Kidney epithelial cell (primary cell): ENCODE measurements at places on chromosomes 5 and 9. TPM values are rescaled to one million over a fixed set of nuclear protein-coding genes. Genes with fewer than 3 reads are reported as not detected.

Gene PAEP
- total RNA-seq, result 0.21 TPM in 1 of 2 replicates, not detected in the other

DNA sequence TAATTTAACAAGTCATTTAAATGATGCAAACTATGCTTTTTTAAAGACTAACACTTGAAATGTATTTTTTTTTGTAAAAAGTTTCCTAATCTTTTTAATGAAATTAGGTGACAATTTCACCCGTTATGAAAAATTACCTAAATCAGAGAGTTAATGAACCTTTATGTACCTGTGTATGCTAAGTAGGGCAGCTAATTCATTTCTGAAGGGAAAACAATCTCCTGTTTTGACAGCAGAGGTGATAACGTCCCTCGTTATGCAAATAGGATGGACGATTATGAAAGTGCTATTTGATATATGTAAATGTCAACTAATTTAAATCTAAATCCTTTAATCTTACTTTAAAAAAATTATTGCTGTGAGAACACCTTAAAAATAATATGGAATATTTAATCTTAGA, 58.8 kb downstream of the MEF2C start:
- no peak for DNase-seq

DNA sequence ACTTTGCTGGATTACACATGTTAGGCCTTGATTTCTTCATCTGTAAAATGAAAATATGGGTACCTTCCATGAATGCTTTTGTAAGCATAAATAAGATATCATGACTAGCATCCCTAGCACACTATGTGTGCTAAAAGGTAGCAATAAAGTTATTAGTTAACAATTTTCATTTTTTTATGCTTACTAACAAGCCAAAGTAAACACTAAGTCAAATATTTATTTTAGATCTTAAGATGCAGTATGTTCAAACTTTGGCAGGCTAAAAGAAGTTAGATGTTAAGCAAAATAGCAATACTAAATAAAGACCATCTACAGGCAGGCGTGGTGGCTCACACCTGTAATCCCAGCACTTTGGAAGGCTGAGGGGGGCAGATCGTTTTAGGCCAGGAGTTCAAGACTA, 169.1 kb downstream of the BNC2 start:
- no peak for DNase-seq

GRCh38 chr5:83473346-83474160, 2.0 kb downstream of the VCAN start:
- DNase-seq, result peak; percentile 95

DNA sequence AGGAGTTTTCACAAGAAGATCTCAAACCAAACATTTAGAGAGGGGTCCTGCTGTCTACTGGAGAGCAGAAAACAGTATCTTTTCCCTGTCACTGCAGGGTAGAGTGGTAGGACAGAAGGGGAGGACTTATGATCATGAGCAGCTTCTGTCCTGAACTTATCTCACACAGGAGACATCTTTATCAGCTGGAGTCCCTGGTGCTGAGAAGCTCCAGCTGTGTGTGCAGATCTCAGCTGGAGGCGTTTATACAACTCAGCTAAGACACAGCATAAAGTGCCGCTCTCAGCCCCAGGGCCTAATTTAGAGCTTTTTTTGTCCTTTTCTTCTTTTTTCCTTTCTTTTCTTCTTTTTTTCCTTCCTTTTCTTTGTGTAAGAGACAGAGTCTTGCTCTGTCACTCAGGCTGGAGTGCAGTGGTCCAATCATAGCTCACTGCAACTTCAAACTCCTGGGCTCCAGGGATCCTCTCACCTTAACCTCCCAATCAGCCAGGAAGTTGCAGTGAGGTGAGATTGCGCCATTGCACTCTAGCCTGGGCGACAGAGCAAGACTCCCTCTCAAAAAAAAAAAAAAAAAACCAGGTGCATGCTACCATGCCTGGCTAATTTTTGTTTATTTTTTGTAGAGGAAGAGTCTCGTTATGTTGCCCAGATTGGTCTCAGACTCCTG, 31.9 kb downstream of the CCDC125 start:
- DNase-seq, result no peak

DNA sequence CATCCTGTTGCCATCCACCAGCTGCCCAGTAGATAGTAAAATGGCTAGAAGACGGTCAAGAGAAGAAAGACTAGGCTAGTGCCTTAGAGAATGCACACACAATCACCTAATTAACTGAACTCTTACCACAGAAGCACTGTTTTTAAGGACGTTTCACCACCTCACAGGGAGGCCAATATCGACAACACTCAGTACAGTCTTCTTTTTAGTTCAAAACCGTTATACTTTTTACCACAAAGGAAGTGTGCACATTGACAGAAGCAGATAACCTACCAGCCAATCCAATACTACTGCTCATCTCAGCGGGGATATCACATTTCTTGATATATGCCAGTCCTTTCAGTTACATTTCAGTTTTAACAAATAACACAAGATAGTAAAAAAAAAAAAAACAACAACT, 122.3 kb downstream of the GNAQ start:
- no peak for DNase-seq

DNA sequence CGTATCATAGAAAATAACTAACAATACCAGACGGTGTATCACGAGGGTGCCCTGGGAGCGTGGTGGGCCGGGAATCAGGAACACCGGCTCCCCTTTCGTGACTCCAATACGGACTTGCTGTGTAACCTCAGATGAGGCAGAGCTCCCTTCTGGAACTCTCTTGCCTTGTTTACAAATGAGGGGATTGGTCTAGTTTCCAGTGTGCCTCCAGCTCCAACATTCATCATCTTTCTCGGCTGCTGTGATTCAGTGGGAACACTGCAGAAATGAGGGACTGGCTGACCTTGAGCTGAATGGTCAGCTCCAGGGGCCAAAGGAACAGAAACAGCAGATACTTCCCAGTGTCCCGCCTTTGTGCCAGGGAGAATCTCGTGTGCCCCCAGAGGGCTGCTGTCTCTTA, 22.6 kb upstream of the TGFBI start:
- no peak for DNase-seq

- DNase-seq, result no peak
Observed at GRCh38 chr5:114782177-114782576, 387.5 kb downstream of the TRIM36 start.

Gene NFX1
- total RNA-seq, result 24.3 and 24.5 TPM in 2 replicates
